ENCODE measurements at places on chromosomes 3 and 15.

DNA sequence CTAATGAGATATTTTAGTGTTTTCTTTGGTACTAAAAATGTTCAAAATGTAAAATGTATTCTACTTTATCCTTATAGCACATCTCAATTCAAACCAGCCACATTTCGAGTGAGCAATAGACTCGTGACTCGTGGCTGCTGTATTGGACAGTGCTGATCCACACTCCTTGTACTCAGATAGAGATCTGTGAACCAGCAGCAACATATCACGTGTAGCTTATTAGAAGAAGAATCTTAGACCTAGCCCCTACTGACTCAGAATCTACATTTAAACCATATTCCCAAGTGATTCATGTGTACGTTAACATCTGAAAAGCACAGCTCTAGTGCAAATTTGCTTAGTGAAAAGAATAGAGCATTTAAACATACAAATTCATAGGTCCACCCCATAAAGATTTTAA, 130.9 kb downstream of the IL1RAP start:
- DNase-seq: no peak

DNA sequence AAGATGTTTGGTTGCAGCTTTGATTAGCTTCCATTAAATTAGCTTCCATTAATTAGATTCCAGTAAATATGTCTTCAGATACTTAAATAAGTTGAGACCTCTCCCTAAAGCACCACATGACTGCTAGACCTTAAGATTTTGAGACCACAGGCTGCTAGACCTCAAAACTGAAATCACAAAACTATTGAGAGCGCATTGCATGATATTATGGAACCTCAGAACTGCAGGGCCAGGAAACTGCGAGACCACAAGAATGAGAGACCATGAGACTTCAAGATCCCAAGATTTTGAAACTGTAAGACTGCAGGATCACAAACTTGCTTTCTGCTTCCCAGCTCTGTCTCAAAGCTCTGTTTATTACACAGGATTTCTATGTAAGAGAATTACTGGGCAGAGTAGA, 87.4 kb downstream of the TRIM42 start:
- no peak for DNase-seq

GRCh38 chr15:25345943-25346342, 92.9 kb downstream of the UBE3A start:
- no peak for DNase-seq

DNA sequence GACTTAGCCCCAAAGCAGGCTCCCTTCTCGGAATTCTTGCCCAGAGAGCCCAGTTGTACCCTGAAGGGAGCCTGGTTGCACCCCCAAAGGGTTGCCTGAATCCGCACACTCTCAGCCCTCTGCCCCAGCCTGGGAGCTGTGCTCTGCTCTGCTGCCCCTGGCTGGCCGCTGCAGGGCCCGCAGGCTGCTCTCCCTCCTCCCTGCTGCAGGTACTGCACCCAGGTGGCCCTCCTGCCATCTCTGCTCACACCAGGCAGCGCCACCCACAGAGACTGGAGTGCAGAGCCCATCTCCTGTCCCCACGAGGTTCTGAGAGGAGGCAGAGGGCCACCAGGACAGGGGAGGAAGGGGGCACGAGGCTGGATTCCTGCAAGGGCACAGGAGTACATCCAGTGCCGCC, 134.2 kb upstream of the NSMCE3 start:
- DNase-seq: no peak

- DNase-seq: no peak
These were observed 736.3 kb upstream of the ARRDC4 start for GRCh38 chr15:97224191-97224641.

DNA sequence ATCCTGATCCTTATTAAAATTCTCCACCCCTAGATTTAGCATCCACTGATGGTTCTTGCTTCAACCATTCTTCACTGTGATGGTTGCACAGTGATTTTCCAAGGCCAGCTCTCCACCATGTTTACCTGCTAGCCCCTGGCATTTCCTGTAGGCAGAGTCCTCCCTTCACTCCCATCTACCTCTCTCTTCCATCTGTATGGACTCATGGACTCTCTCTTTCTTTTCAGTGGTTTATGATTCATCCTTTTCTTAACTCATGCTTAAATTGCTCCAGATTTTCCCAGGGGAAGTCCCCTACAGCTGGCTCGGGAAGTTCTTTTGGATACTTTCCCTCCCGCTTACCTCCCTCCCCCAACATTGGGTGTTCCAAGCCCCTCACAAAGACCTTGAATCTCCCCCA, 18.7 kb downstream of the TGM4 start:
- no peak for DNase-seq

Measured in CD14-positive monocyte (primary cell).